ENCODE measurements at places on chromosomes 3 and 15.

DNA sequence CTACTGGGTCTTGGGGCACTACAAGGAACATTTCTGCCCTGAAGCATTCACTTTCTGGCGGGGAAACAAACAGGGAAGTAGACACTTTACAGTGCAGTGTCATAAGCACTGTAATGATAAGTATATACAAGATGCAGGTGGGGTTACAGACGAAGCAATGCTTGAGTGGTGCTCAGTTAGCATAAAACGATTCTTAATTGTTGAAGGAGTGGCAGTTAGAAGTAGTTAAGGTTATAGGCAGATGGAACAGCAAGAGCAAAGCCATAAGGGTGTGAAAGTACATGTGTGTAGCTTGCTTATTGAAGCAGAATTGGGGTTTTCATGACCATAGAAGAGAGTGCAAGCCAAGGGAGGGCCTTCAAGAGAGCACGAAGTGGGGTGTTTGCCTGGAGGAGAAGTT lies 46.2 kb downstream of the SLC25A26 start:
- no peak for DNase-seq

GRCh38 chr3:146493221-146493620 lies 23.9 kb upstream of the PLSCR2 start:
- DNase-seq, result peak; percentile 59

DNA sequence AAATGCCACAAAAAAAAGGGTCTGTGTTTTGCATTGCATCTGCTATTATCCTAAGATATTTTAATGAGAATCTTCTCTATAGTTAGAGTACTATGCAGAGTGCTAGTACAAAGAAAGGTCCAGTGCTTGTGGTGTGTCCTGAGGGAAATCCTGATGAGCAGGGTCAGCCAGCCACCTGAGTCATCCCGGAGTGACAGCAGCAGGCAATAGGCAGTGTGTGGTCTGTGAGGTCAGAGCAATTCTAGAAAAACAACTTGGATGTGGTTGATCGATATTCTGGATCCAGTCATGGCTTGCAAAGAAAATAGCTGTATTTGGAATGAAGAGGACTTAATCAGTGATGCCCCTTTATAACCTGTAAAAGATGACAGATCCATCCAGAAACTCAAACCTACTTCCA lies 119.2 kb downstream of the CTNNB1 start:
- DNase-seq, result no peak

DNA sequence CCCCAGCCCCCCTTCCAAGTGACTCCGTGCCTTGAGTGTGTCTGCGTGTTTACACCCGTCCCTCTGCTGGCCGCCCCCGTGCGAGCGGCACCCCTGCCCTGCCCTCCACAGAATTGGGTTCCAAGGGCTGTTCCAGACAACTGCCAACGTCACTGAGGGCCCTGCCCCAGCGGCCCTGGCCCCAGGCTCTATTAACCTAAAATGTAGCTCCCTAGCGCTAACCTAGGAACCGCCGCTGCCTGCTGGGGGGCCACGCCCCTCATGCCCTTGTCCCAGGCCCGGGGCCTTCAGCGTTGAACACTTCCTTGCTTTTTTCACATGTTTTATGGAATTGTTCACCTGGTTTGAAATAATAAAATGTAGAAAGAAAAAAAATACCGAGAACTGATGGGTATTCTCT lies 10.0 kb upstream of the SEMA3B start:
- DNase-seq, result no peak

DNA sequence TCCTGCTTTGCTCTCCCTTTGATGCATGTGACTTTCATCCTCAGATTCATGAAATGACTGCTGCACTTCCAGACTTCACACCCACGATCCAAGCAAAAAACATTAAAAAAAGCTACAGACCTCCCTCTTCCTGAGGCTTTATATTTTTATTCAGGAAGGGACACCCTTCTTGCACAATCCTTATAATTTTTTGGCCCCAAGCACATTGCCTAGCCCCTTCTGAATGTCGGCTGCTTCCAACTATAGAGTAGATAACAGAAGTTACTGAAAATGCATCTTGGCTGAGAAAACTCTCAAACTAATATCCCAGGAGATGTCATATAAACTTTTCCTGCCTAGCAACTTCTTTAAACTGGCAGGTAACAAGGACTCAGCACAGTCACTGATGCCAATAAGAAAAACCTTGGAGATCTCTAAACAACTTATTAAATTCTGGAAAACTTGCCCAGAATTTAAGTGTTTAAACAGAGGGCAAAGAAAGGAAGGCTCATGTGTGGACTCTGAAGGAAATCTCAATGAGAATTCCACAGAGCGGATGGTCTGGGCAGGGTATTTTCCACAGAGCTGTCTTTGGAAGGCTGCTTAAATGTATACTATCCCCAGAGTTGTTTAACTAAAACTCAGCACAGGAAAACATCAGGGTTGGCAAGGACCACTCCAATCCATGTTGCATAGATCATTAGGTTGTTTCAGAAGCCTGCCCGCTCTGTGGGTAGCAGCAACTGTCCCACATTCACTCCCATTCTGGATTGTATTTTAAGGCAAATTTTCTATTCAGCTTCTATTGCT lies 746.8 kb upstream of the LMCD1 start:
- no peak for DNase-seq

GRCh38 chr3:17136136-17136721 lies 251.5 kb downstream of the PLCL2 start:
- DNase-seq, result no peak

Data from fibroblast of skin of left biceps (primary cell).